Stimulated activated CD4-positive, alpha-beta T cell treated with anti-CD3 and anti-CD28 coated beads, Interleukin-15, amount 100 ng/mL, for 24 hours (primary cell): ENCODE measurements at places on chromosomes 1 and 21.

DNA sequence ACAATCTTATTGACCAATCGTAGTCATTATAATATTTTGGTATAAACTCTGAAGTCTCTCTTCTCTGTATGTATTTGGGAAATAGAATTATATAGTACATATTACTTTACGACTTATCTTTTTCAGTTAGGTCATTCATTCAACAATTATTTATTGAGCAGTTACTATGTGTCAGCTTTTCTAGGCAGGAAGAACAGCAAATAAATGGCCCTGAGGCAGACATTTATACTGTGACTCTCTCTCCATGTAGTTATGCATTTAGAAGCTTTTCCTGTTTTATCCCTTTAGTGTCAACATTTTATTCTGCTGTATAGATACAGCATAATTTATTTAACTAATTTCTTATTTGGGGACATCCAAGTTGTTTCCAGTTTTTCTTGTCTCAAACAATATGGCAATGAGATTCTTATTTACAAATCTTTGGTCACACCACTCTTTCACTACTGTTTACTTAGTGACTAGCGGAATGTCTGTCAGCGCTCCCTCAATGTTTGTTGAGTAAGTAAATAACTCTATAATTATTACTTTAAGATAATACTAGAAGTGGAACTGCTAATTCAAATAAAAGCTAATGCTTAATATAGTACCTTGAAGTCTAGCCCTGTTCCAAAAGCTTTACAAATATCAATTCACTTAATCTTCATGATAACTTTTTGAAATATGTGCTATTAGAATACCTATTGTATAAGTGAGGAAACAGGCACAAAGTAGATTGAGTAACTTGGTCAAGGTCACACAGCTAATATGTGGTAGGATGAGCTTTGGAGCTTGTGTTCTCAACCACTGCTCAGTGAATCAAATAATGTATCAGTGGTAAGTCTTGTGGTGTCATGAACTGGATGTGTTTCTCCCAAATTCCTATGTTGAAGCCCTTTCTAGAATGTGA is 465.6 kb downstream of the SIPA1L2 start:
- no peak for DNase-seq

- DNase-seq = no peak
Observed at GRCh38 chr1:99595041-99595440, 50.9 kb upstream of the PALMD start.

DNA sequence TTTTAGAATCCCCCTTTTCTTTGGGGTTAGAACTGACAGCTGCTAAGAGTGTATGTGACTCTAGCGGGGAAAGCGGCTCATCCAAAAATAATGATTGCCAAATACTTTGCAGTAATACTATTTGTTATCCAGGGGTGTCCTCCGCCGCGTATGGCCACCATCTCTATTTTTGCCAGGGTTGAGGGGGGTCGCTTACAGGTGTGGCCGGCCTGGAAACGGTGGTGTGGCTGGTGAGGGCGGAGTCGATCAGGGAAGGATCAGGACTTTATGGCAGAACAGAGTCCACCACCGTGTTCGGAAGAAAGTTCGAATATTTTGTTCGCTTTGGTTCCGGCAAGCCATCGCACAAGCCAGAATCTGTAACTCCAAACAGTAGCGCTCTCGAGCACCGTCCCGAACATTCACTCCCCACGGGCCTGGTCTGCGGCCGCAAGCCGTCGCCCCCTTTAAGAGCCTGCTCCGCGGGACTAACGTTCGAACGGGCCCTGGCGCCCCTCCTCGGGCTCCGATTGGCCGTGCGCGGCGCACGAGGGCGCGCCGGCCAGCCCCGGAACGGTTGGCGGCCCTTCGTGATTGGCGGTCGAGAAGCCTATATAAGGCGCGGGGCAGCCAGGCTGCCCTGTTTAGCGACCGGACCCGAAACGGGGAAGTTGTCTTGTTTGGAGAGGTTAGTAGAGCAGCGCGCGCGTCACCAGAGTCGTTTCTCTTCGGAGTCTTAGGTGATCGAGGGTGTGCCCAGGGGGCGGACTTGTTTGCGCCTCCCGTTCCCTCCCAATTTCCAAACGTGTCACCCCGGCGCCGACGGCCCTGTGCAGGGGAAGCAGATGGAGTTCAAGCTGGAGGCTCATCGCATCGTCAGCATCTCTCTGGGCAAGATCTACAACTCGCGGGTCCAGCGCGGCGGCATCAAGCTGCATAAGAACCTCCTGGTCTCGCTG is at the start of gene IER5:
Gene IER5 (plus strand): TSS at position 622 of the 938 bp plus-strand sequence. CDS start 203 bp downstream, at position 825.
- peak; percentile 96 for DNase-seq

GRCh38 chr1:19087017-19087736 is 122.9 kb downstream of the UBR4 start:
- no peak for DNase-seq

DNA sequence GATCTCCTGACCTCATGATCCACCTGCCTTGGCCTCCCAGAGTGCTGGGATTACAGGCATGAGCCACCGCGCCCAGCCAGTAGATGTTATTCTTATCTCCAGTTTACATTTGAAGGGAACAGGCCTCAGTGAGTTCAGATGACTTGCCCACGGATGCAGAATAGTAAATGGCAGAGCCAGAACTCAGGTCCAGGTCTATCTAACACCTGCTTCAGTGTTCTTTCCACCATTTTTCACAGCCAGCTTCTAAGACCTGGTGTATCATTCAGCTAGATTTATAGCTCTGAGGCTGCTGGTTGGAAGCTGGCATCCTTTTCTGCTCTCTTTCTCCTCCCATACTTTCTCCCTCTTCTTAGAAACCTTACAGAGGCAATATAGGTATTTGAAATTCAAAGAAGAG is 10.8 kb downstream of the FABP3 start:
- DNase-seq = no peak

DNA sequence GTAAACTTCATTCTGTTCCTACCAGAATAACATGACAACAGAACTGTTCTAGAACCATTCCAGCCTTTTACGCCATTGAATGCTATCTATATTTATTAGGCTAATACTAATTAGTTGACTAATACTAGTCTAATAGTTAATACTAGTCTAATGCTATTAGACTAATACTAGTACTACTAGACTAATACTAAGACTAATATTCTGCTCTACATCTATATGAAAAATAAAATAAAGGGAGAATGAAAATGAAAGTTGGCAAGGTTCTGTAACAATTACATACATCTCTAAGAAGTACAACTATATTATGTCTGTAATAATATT is 40.9 kb upstream of the LRRC8B start:
- DNase-seq = no peak

GRCh38 chr1:226649780-226650179 is 89.3 kb downstream of the ITPKB start:
- peak; percentile 46 for DNase-seq

DNA sequence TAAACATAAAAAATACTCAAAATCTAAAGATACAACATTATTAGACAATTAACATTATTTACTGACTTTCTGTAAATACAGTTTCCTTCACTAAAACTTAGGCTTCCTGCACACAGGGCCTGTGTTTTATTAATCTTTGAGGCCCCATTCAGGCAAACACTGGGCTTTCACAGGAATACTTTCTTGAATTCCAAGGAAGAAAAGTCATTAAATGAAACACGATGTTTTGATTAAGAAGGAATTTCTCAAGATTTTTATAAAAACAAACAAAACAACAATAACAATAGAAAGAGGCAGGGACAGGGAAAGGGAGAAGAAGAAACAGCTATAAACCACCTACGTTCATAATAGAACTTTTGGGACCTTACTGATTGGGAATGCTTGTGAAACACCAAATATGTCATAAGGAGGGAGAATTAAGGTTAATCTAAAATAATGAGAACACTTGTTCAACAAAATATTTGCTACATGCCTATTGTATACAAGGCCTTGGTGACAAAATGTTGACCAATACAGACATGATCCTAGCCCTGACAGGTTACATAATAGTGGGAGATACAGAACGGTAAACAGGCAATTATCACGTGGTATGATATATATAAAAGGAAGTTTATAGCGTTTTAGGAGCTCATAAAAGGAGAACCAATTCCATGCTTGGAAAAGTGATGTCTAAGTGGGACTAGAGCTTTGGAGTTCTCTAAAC is 3.6 kb downstream of the DDAH1 start:
- DNase-seq = no peak

DNA sequence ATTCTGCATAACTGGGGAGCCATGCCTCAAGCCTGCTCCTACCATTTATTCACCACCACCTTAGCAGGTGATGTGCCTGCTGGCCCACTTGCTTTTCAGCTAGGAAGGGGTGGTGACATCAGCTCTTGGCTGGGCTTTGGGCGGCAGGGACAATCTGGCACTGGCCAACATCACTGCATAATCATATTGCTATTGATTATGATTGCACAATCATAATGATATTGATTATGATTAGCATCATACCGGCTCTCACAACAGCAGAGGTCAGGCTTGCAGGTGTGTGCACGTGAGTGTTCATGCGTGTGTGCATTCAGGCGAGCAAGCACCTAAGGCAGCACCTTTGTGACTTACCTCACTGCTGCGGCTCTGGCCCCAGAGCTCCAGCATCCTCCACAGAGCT is 273.8 kb downstream of the AJAP1 start:
- no peak for DNase-seq

GRCh38 chr21:46139686-46140085 is 15.7 kb downstream of the FTCD start:
- DNase-seq = no peak

- no peak for DNase-seq
Observed at GRCh38 chr1:9651220-9651564, 339 bp upstream of the PIK3CD start.

- no peak for DNase-seq
Observed at GRCh38 chr1:168801032-168801745, 72.2 kb upstream of the DPT start.

DNA sequence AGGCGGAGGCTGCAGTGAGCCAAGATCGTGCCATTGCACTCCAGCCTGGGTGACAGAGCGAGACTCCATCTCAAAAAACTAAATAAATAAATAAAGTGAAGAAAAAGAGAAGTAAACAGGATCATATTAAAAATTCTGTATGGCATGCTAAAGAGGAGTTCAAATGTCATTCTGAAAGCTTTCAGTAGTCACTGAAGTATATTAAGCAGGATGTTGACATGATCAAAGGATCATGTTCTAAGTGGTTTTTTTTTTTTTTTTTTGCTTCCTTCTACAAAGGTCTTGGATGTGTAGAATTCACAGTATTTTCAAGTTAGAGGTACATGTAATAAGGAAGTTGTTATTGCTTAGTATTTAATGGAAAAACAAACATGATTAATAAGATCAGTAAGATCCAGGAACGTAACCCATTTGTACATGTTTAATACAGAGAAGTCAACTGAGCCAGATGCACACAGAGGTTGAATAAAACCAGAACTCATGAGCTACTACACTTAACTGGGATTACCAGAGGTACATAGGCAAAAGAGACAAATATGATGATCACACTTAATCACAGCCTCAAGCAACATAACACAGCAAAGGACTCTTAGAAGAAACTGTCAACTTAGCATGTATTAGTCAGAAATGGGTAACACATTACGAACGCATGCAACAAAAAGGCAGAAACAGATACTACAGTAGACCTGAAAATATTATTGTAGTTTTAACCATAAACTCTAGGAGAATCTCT is 12.2 kb downstream of the CDC42BPA start:
- DNase-seq = no peak

GRCh38 chr1:17089506-17089905 is 29.7 kb downstream of the PADI2 start:
- DNase-seq = no peak

GRCh38 chr1:185520188-185520920 is 203.3 kb upstream of the IVNS1ABP start:
- no peak for DNase-seq

GRCh38 chr1:2988256-2988655 is 33.0 kb upstream of the ACTRT2 start:
- no peak for DNase-seq

DNA sequence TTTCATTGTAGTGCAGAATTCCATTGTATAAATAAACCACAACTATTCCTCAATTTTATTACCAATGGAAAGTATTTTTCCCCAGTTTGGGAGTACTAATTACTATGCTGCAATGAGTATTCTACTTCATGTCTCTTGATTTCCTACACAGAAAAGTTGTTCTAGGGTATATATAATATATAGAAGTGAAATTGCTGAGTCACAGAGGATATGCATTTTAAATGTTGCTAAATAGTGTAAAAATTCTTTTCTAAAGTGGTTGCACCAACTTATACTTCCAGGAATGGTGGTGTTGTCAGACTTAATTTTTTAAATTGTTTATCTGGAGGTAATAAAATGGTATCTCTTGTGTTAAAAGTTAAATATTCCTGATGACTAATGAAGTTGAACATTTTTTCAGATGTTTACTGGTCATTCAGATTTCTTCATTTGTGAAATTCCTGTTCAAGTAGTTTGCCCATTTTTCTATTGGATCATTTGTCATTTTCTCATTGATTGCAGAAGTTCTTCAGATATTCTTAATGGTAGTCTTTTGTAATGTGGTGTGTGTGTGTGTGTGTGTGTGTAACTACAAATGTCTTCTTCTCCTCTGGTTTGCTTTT is 19.1 kb upstream of the MYOG start:
- no peak for DNase-seq

GRCh38 chr21:37564341-37564923 is 197.9 kb downstream of the DYRK1A start:
- DNase-seq = peak; percentile 93
